ENCODE measurements at places on chromosomes 1 and 21. TPM values are rescaled to one million over a fixed set of nuclear protein-coding genes. Genes with fewer than 3 reads are reported as not detected.

OPTC gene
- polyA plus RNA-seq: not detected

PIK3R3 gene
- 5.3 TPM for polyA plus RNA-seq

HHIPL2 gene
- polyA plus RNA-seq: 0.12 TPM

ELF3 gene
- 0.38 TPM for polyA plus RNA-seq

C4BPB gene
- not detected for polyA plus RNA-seq

GNG4 gene
- 0.29 TPM for polyA plus RNA-seq

PCSK9 gene
- 0.17 TPM for polyA plus RNA-seq

ATP13A2 gene
- 19.6 TPM for polyA plus RNA-seq

HRNR gene
- not detected for polyA plus RNA-seq

PLA2G4A gene
- polyA plus RNA-seq: 1.6 TPM

CLCA4 gene
- not detected for polyA plus RNA-seq

CFAP126 gene
- not detected for polyA plus RNA-seq

RNU1-4 gene
- polyA plus RNA-seq: not detected

ZBTB8B gene
- not detected for polyA plus RNA-seq

MPZ gene
- 0.96 TPM for polyA plus RNA-seq

TTC39A gene
- 0.79 TPM for polyA plus RNA-seq

ESRRG gene
- polyA plus RNA-seq: 0.17 TPM

RGS13 gene
- polyA plus RNA-seq: not detected

LMX1A gene
- not detected for polyA plus RNA-seq
